Stimulated activated CD8-positive, alpha-beta memory T cell treated with anti-CD3 and anti-CD28 coated beads, Interleukin-7, amount 100 ng/mL, for 4 hours (primary cell): ENCODE measurements at places on chromosomes 1 and 21.

DNA sequence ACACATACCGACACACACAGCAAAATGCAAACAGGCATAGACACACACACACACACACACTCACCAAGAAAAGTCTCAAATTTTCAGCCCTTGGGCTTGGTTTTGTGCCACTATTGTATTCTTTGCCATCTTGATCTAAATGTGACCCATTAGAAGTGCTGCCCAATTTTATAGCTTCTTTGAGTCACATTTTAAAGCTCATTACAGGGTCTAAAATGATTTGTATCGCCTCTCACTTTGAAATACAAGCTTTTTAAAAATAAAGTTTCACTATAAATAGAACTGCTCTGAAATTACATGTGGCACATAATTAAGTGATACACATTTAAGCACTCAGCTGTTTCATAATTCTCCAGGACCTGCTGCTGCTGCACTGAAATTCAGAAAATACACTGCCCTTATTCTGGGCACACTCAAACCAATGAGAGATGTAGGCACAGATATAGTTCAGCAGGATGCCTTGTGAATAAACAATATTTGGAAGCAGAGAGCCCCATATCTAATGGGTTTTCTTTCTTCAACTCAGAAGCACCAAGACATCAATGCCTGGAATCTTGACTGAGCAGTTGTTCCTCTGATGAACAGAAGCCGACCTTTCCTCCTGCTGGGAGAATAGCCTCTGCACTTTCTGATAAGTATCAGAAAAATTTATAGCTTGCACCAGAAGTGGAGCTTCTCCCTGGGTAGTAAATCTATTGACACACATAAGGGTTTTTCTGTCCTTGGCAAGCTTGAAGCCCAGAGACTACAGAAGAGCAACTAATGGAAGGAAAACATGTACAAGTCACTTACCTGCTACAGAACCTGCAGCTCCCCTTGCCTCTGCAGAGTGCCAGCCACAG is 37.0 kb upstream of the PLPPR4 start:
- no peak for DNase-seq

DNA sequence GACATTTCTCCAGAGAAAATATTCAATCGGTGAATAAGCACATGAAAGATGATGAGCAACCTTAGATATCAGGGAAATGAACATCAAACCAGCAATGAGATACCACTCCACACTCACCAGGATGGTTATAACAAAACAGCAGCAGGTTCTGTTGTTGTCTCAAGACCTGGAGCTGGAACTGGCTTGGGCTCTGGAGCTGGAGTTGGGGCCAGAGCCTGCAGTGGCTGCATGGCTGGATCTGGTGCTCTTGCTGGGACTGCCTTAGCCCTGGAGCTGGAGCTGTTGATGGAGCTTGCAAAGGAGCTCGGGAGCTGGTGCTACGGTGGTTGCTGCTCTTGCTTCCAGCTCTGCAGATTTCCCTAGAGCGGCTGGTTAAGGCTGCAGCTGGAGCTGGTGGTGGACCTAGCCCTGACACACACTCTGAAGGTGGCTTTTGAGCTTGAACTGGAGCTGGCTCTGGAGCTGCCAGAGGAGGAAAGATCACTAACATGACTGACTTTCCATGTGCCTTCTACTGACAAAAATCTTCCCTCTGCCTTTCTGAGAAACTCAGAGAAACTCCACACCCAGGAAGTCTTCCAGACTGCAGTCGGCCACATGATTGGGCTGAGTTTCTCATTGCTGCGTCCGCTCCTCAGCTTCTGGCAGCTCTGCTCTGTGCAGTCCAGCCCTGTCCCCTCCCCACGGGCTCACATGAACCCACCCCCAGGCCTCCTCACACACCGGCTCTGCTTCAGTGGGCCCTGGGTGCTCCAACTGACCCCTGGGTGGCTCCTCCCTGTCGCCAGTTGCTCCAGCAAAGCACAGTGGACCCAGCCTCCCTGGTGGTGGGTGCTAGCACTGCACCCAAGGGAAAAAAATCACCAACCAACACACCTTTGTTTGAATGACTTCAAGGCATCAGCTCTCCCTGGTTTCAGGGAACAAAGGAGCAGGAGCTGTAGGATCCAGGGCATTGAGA is 139.1 kb upstream of the FMN2 start:
- DNase-seq, result no peak

DNA sequence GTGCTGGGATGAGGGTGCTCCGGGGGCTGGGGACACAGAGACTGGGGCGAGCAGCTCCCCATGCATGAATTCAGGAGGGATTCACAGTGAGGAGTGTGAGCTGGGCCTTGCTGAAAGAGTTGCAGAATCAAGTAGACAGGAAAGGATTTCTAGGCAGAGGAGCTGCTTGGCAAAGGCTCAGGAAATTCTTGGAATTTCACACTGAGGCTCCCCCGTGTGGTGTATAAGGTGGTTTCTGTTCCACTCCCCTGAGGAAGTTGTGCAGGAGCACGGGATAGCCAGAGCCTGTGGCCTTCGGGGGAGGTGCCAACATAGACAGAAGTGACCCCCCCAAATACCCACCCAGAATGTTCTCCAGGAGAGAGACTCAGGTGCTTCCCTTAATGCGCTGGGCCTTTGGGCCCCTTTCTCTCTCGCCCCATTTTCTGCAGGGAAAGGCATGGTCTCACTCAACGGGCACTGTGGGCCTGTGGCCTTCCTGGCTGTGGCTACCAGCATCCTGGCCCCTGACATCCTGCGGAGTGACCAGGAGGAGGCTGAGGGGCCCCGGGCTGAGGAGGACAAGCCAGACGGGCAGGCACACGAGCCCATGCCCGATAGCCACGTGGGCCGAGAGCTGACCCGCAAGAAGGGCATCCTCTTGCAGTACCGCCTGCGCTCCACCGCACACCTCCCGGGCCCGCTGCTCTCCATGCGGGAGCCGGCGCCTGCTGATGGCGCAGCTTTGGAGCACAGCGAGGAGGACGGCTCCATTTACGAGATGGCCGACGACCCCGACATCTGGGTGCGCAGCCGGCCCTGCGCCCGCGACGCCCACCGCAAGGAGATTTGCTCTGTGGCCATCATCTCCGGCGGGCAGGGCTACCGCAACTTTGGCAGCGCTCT is 58.5 kb upstream of the ACTL8 start:
- no peak for DNase-seq

- no peak for DNase-seq
Measured at GRCh38 chr1:20850021-20850420, 62.9 kb upstream of the HP1BP3 start.

- DNase-seq, result no peak
Measured at GRCh38 chr1:109718495-109718894, 6.4 kb downstream of the GSTM5 start.

DNA sequence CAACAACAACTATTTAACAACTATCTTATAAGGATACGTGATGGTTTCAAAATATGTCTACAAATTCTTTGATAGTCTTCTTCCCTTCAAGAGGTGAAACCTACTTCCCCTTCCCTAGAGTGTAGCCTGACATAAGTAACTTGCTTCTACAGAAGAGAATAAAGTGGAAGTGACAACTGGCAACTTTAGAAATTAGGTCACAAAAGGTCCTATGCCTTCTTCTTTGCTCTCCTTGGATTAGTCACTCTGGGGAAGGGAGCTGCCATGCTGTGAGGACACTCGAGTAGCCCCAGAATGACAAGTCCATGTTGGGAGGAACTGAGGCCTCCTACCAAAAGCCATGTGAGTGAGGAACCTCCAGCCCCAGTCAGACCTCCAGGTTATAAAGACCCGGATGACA is 19.2 kb downstream of the EFCAB14 start:
- no peak for DNase-seq

DNA sequence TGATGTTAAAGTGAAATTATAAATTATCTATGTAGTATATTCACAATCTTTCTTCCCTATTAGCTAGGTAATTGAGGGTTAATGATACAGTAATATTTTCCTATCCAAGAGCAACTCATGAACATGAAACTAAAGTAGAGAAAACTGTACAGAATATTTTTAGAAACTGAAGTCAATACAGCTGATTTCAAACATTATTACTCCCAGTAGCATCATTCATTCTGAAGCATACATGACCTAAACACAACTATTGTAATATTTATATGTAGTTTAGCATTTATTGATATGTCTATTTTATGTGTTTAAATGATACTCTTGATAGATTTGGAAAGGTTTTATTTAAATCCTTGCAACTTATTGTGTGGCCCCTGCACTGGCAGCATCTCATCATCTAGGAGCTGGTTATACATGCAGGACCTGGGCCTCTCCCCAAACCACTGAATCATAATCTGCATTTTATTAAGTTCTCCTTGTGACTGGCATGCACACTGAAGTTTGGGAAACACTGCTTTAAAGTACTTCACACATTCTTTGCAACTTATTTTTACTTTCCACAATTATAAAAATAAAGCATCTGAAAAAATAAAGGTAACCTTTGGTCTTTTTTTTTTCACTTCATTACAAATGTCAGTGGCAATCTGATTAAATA is 199.9 kb downstream of the LRRC40 start:
- DNase-seq, result no peak

DNA sequence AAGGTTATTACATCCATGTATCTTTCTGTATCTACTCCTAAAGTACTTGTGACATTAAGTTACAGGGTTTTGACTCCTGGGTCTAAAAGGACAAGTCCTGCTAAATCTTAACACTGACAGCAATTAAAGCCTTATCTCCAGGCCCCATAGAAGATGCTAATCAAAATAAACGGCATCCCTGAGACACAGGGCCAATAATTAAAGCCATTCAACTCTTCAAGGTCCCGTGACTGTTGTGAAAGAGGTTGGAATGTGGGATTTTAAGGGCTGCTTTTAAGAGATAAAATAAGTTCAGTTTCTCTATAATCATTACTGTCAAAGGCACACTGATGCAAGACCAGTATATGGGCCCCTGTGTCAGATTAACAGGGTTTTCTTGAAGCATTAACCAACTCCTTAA is 8.3 kb downstream of the DNAI4 start:
- no peak for DNase-seq

DNA sequence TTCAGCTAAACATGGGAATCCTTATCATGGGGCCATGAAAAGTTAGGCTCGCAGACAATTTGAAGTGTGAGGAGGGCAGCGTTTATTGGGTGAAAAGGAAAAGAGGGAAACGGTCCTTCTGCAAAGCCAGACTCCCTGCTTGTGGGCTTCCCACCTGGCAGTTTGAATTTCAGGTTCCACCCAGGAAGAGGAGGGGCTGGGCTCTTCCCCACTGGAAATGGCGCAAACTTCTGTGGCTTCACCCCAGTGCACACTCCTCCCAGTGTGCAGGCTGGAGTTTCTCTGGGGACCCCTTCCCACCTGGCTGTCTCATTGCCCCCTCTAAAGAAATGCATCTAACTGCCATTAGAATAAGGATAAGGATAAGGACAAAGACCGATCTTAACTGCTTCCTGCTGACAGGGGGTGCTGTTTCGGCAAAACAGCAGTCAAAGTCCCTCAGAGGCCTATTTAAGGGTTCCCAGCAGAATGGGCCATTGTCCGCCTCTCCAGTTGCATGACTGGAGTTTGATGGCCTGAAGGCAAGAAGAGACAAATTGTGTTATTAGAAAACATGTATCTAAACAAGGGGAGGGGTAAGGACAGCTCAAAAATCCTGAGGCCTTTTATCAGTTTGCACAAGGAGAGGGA is 20.4 kb downstream of the AIM2 start:
- no peak for DNase-seq

GRCh38 chr1:174968750-174969244 is 30.9 kb upstream of the CACYBP start:
- no peak for DNase-seq

GRCh38 chr1:117735045-117735992 is 129.5 kb downstream of the TENT5C start:
- no peak for DNase-seq

- no peak for DNase-seq
Measured at GRCh38 chr1:111867868-111868440, 112.3 kb downstream of the DDX20 start.

- no peak for DNase-seq
Measured at GRCh38 chr1:181545395-181545794, 62.1 kb downstream of the CACNA1E start.

GRCh38 chr1:228902781-228903433 is 167.6 kb downstream of the RHOU start:
- no peak for DNase-seq

- no peak for DNase-seq
Measured at GRCh38 chr1:212644866-212645545, 36.4 kb downstream of the ATF3 start.

DNA sequence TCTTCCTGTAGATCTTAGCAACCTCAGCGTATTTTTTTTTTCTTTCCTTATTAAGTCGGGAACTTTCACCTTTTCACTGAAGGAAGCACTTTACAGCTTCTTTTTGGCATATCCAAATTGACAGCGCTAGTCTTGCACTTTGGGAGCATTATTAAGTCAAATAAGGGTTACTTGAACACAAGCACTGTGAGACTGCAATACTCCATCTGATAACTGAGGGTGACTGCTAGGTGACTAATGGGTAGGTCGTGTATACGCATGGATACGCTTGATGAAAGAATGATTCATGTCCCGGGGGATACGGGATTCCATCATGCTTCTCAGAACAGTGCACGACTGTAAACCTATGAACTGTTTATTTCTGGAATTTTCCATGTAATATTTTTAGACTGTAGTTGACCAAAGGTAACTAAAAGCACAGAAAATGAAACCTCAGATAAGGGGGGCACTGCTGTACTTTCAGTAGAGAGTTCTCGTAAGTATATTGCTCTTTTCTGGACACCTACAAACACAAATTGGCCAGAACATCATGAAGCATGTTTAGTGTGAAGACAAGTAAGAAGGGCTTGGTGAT is 364.7 kb downstream of the SMYD3 start:
- DNase-seq, result no peak

- no peak for DNase-seq
Measured at GRCh38 chr1:223076362-223076761, 66.7 kb downstream of the TLR5 start.

- DNase-seq, result no peak
Measured at GRCh38 chr1:208497866-208498541, 253.8 kb upstream of the PLXNA2 start.

- no peak for DNase-seq
Measured at GRCh38 chr1:21320410-21321108, 30.3 kb upstream of the ECE1 start.

GRCh38 chr1:92994105-92994712 is 32.9 kb upstream of the DIPK1A start:
- peak; percentile 65 for DNase-seq
